RPMI7951 (cell line): ENCODE measurements at places on chromosomes 7 and 10. TPM values are rescaled to one million over a fixed set of nuclear protein-coding genes. Genes with fewer than 3 reads are reported as not detected.

The PCLO gene
- total RNA-seq: 1.2 and 1.3 TPM in 2 replicates

The EIF4EBP2 gene
- total RNA-seq: 24.8 and 26.1 TPM in 2 replicates

The ANKRD30A gene
- total RNA-seq: not detected in 2 replicates

The C10orf53 gene
- not detected in 2 replicates for total RNA-seq

The CC2D2B gene
- not detected in 2 replicates for total RNA-seq

The ANKRD7 gene
- 2.3 and 4.6 TPM in 2 replicates for total RNA-seq

The LRRC61 gene
- 7.9 and 9.5 TPM in 2 replicates for total RNA-seq
